Memory B cell (primary cell): ENCODE measurements at places on chromosomes 7 and 10.

- no peak for DNase-seq
Observed at GRCh38 chr7:128003787-128004186, 27.4 kb downstream of the LRRC4 start.

GRCh38 chr10:28365840-28366239 lies 63.0 kb upstream of the MPP7 start:
- DNase-seq = no peak

- DNase-seq = peak; percentile 48
Observed at GRCh38 chr10:62817121-62817765, 1.1 kb upstream of the EGR2 start.

- no peak for DNase-seq
Observed at GRCh38 chr10:88110355-88110754, 246.9 kb downstream of the PTEN start.

DNA sequence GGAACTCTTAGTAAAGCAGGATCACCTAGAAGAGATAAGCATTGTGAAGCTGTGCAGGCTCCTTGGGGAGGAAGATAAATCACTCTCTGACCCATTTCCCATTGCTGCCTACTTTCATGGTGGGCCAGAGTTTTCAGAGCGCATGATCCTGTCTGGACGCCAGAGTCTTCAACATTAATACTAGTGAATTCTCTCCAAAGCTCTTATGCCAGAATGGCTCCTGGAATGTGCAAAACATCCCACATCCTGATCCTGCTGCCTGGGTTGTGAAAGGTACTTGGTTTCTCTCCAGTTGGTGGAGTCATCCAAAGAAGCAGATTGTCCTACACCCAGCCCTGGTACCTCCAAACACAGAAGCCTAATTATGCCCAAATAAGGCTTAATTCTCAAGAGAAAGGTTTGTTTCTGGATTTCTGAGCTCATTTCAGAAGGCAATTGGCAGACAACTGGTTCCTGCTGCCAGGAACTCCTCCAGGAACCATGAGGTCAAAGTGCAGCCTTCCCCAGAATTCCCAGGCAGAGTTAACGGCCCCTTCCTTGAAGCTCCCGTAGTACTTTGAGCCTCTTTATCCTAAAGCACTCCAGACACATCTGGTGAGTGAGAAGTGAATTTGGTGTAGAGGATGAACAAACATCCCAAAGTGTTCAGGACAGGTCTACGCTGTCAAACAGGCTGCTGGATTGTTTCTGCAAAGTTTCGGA lies 495.2 kb downstream of the PLXNA4 start:
- no peak for DNase-seq

- DNase-seq = no peak
Observed at GRCh38 chr7:112199672-112200071, 6.5 kb downstream of the DOCK4 start.

DNA sequence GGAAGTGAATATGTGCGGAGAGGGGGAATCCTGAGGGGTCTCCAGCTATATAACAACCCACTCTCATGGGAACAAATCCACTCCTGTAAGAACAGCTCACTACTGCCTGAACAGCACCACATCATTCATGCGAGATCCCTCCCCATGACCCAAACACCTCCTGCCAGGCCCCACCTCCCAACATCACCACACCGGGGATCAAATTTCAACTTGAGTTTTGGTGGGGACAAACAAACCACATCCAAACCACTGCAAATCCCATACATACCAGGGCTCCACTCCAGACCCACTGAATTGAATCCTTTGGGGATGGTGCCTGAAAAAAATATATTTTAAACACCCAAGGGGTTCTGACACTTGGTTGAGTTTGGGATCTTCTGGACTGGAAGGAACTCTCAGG lies 181.5 kb upstream of the PLXNA4 start:
- DNase-seq = no peak

- DNase-seq = no peak
Observed at GRCh38 chr7:121002048-121002756, 13.7 kb downstream of the CPED1 start.

DNA sequence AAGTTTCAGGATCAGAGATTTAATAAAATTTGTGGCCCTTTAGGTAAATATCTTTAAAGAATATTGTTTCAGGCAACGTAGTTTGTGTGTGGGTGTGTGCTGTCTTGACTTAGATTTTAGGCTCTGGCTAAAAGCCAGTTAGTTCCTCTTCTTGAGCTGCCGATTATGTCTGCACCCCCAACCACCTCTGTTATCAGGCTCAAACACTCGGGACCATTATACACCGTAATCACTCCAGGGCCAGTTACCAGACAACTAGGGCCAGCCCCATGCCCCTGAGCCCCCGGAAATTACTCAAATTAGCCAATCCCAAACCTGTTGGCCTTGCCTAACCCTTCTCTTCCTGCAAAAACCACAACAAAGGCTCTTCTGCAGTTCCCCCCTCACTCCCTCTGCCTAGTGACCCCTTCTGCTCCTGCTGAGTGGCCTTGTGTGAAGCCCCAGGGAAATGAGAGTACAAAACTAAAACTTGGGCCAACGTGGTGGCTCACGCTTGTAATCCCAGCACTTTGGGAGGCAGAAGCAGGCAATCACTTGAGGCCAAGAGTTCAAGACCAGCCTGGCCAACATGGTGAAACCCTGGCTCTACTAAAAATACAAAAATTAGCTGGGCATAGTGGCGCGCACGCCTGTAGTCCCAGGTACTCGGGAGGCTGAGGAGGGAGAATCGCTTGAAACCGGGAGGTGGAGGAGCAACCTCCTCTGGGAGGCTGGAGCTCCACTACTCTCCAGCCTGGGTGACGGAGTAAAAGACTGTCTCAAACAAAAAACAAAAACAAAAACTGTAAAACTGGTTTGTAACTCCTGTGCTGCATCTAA lies 9.2 kb upstream of the HNRNPF start:
- no peak for DNase-seq

- no peak for DNase-seq
Observed at GRCh38 chr7:40874756-40875155, 740.0 kb downstream of the SUGCT start.

GRCh38 chr7:87199241-87199640 lies 20.3 kb downstream of the TMEM243 start:
- no peak for DNase-seq

- peak; percentile 31 for DNase-seq
Observed at GRCh38 chr7:5420067-5420880, 3.4 kb downstream of the TNRC18 start.

GRCh38 chr7:11317766-11318165 lies 344.1 kb downstream of the PHF14 start:
- no peak for DNase-seq

DNA sequence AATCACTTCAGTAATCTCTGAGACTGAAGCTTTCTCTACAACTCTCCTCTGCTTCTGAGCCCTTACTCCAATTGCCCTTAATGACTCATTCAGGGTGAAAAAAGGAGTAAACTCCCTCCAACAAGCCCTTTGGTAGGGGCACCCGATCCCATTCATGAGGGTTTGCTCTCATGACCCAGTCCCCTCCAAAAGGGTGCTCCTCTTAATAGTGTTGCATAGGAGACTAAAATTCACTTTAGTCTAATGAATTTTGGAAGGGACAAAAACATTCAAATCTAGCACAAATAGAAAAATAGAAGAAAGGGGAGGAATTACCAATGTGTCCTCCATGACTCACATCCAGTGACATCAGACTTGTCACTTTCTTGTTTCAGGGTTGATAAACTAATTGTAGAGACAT lies 66.2 kb upstream of the CCNY start:
- no peak for DNase-seq

DNA sequence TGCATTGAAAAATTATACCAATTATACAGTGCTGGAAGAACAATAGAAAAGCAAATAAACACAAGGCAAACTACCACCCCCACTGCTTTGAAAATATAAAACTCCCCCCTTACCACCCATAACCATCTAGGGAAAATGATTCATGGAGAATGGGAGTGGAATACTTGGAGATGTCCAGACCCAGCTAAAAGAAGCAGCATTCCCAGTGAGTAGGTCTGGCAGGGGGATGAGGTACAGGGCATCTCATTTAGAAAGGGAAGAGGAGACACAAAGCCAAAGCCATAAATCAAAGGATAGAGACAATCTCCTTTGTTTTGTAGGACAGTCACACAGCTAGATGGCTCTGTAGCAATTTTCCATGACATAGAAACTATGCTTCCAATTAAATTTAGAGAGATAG lies 36.0 kb upstream of the DGKI start:
- DNase-seq = no peak

DNA sequence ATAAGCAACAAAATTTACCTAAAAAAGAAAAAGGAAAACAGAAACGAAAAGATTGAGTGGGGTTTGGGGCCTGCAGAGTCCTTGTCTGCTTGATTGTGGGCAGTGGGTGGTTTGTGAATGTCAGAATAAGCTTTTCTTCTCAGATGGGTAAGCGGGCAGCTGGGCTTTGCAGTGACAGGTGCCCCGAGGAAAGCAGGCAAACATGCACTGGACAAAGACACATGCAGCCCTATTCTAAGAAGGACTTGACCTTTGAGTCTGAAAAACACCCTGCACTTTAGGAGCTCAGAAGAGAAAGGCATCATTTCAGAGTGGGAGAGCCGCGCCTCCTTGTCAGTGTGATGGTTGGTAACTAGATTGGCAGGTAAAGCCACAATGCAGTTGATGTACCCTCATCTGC lies 562.7 kb downstream of the PTPRN2 start:
- no peak for DNase-seq

DNA sequence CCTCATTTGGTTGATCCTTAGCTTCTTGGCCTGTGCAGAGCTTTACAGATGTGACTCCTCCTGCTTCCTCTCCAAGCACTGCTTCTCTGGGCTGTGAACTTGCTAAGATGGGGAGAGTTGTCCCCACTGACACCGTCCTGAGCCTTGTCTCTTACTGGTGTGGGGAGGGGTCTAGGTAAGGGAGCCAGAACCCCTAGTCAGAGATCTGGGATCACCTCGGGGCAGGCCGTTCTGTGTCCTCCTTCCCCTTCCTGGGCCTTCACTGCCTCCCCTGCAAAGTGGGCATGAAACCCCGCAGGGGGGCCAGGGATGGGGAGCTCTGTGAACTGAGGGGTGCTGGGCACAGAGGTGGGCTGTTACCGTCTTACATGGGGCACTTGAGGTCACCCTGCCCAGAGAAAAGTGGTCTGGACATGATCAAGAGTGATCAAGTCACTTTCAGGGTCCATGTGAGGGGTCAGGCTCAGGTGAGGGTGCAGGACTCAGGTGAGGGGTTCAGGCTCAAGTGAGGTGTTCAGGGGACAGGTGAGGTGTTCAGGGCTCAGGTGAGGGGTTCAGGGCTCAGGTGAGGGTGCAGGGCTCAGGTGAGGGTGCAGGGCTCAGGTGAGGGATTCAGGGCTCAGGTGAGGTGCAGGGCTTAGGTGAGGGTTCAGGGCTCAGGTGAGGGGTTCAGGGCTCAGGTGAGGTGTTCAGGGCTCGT lies 86.2 kb downstream of the ADCY1 start:
- DNase-seq = no peak

- DNase-seq = no peak
Observed at GRCh38 chr7:44378744-44379143, 53.4 kb upstream of the CAMK2B start.

- DNase-seq = no peak
Observed at GRCh38 chr10:30637881-30638467, 8.4 kb upstream of the LYZL2 start.

- DNase-seq = no peak
Observed at GRCh38 chr7:113562242-113562641, 356.6 kb downstream of the PPP1R3A start.

GRCh38 chr7:26413007-26413691 lies 121.5 kb downstream of the SNX10 start:
- DNase-seq = no peak

GRCh38 chr10:73998929-73999691 lies 1.2 kb downstream of the VCL start:
- DNase-seq = no peak

GRCh38 chr7:31690935-31691334 lies 3.9 kb downstream of the PPP1R17 start:
- no peak for DNase-seq

DNA sequence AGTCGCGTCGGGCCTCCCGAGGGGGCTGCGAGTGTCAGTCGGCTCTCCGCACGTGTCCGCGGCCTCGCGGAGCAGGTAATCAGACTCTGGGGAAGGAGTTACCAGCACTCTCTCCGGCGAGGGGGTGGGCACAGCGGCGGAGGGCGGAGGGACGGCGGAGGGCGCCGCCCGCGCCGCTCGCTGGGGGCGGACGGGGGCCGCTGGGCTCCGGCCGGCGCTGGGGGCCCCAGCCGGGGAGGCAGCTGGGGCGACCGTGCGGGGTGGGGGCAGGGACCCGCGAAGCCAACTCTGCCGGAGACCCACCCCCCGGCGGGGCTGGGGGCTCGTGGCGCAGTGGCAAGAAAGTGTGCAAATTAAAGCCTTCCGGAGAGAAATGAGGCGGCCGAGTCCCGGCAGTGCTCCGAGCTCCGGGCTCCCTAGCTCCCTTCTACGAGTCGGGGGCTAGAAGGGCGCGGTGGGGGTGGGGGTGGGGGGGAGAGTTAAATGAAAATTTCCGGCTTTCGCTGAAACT lies at the start of gene CDK6:
CDK6 (minus strand) TSS at position 85 of the 511 bp plus-strand sequence. CDS start 3,250 bp downstream, outside the sequence.
- peak; percentile 59 for DNase-seq

- no peak for DNase-seq
Observed at GRCh38 chr7:101435461-101436220, 73.0 kb downstream of the COL26A1 start.

DNA sequence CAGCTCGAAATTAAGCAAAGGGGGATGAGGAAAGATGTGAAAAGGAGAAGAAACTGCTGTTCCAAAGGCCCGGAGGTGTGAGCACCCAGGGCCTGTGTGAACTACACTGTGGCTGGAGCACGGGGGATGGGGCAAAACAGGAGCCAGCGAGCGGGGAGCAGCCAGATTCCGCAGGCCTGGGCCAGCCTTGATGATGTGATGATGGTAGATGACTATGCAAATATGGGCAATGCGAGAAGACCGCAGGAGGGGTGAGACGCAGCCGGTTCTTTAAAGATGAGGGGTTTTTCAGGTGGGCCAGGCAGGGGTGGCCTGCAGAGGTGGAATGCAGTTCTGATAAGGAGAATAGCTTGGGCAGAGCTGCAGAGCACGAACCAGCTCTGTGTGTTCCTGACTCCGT lies 61.5 kb downstream of the LANCL2 start:
- no peak for DNase-seq

GRCh38 chr7:151708610-151709009 lies 168.3 kb downstream of the PRKAG2 start:
- no peak for DNase-seq

DNA sequence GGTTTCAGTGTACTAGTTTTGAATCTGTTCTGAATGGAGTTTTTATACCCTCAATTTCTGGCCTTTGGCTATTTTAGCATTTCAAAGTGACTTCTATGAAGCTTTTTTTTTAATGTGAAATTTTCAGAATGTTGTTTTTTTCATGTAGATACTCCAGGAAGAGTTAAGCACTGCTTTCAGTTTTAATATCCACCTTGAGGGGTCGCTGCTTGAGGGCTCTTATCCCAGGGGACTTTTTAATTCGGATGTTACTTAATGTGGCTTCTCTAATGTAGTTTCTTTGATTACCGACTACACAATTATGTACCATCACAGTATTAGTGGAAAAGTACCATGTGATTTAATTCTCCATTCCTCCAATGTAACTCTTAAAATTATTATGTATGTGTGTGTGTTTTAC lies 5.2 kb downstream of the IFIT5 start:
- peak; percentile 36 for DNase-seq

GRCh38 chr10:17428351-17429097 lies 25.9 kb downstream of the ST8SIA6 start:
- DNase-seq = no peak
